Activated CD4-positive, alpha-beta T cell treated with anti-CD3 and anti-CD28 coated beads, Interleukin-2, amount 50 U/mL, for 48 hours (primary cell): ENCODE measurements at places on chromosomes 12 and 14.

GRCh38 chr12:115394496-115395220, 710.7 kb upstream of the TBX3 start:
- DNase-seq = no peak

DNA sequence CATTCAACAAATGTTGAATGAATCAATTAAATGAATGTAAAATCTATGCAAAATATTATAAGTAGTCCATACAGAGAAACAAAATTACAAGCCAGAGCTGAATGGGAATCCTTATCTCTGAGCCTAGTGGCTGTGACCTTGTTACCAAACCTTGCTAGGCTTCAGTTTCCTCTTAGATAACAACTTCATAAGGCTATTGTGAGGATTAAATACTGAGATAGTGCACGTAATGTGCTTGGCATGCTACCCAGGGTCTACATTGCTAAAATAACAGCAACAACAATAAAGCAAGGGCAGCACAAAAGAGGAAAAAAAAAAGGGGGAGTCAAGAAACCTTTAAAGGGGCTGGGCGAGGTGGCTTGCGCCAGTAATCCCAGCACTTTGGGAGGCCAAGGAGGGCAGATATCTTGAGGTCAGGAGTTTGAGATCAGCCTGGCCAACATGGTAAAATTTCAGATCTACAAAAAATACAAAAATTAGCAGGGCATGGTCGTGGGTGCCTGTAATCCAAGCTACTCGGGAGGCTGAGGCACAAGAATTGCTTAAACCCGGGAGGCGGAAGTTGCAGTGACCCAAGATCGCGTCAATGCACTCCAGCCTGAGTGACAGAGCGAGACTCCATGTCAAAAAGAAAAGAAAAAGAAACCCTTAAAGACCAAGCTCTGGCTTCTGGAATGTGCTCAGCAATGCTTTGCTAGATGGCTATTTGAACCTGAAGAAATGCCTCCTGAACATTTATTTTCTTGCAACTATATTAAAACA, 14.1 kb downstream of the STAB2 start:
- no peak for DNase-seq

GRCh38 chr12:30423330-30423729, 272.3 kb downstream of the IPO8 start:
- DNase-seq = no peak

- no peak for DNase-seq
Observed at GRCh38 chr12:13591059-13591458, 390.3 kb downstream of the GRIN2B start.

GRCh38 chr14:20400965-20401593, 12.2 kb downstream of the TEP1 start:
- peak; percentile 18 for DNase-seq

GRCh38 chr12:69471076-69471430, 865 bp downstream of the FRS2 start:
- DNase-seq = no peak

DNA sequence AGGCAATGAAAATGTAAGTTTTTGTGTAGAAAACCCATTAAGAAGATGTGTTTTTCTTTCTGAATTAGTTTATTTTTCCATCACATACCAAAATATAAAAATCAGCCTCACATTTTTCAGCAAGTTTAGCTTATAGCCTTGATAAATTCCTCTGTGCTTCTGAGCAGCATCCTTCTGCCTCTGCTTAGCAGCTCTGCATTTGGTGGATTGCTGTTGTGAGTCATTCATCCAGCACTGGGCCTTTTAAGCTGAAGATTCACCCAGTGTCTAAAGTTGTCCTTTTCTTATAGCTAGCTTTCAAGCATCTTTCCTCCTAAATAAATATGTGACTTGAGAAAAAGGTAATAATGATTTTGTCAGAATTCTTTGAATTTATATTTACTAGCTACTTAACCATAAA, 206.1 kb downstream of the PCNX1 start:
- DNase-seq = no peak

DNA sequence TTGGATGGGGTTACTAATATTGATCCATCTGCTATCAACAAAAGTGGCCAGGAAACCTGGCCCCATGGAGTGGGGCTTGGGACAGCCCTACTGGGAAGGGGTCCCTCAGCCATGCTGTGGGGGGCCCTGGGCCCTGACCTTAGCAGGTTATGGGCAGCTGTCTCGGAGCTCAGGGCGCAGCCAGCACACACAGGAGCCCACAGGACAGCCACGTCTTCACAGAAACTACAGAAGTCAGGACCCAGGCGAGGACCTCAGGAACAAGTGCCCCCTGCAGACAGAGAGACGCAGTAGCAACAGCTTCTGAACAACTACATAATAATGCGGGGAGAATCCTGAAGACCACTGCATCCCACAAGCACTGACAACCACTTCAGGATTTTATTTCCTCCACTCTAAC, 11.9 kb upstream of the FKBP11 start:
- DNase-seq = no peak

GRCh38 chr12:120090206-120090605, 26.3 kb downstream of the RAB35 start:
- no peak for DNase-seq

GRCh38 chr14:52369305-52369801, 55.2 kb downstream of the PTGER2 start:
- DNase-seq = no peak

- no peak for DNase-seq
Observed at GRCh38 chr12:111129149-111129767, 208.9 kb upstream of the MYL2 start.

- DNase-seq = no peak
Observed at GRCh38 chr14:50318031-50318626, 6.0 kb downstream of the DMAC2L start.

- no peak for DNase-seq
Observed at GRCh38 chr14:21093769-21094681, 4.4 kb downstream of the ZNF219 start.

DNA sequence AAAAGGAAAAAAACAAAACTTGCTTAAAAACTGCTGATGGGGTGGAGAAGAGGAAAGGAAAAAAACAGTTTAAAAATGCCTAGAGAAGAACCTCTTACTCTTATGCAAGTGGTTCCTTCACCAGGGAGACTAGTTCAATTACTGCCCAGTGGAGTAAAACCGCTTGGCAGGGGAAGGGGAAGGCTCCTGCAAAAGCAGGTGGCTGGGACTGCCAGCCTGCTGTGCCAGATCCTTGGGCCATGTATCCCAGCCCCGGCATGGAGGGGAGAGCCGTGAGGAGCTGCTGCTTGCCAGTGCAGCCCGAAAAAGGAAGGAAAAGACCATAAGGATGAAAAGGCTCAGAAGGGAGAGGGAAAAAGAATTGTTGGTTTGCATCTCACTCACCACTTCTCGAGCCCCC, 123.0 kb downstream of the FSCB start:
- DNase-seq = no peak

GRCh38 chr14:56199095-56199981, 81.1 kb downstream of the PELI2 start:
- no peak for DNase-seq

DNA sequence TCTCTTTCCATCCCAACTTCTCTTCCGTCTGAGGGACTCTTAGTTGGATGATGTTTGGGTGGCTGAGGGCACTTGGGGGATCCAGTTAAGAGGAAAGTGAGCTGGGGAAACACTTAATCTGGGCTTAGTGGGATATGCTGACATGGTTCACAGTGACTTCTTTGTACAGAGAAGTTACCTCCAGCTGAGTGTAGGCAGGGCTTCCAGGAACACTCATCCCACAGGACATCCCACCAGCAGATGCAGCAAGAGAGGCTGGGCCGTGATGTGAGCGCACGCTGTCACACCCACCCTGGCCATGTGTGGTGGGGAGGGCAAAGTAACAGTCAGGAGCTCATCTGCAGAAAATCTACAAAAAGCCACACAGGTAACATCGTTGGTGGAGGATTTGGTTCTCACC, 832 bp upstream of the CACNA2D4 start:
- no peak for DNase-seq

- no peak for DNase-seq
Observed at GRCh38 chr12:48279101-48279500, 71.6 kb downstream of the ZNF641 start.

- DNase-seq = no peak
Observed at GRCh38 chr14:31441273-31442111, 15.8 kb downstream of the DTD2 start.

GRCh38 chr14:52220924-52221811, 46.3 kb upstream of the PTGDR start:
- no peak for DNase-seq

DNA sequence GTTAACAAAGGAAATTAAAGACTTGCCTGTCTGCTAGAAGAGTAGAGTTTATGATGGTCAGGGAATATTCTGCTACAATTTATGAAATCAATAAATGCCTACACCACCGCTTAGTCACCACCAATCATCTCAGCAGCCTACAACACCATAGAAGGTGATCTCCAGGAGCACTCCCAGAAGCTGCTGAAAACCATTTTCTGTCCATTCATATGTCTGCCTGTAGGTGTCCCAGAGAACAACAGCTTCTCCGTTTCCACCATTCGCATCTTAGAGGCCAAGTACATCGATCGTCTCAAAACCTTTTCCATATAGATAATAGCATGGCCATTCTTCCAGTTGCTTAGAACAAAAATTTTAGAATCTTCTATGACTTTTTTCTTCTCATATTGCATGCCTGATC, 303.4 kb downstream of the KCNC2 start:
- no peak for DNase-seq

DNA sequence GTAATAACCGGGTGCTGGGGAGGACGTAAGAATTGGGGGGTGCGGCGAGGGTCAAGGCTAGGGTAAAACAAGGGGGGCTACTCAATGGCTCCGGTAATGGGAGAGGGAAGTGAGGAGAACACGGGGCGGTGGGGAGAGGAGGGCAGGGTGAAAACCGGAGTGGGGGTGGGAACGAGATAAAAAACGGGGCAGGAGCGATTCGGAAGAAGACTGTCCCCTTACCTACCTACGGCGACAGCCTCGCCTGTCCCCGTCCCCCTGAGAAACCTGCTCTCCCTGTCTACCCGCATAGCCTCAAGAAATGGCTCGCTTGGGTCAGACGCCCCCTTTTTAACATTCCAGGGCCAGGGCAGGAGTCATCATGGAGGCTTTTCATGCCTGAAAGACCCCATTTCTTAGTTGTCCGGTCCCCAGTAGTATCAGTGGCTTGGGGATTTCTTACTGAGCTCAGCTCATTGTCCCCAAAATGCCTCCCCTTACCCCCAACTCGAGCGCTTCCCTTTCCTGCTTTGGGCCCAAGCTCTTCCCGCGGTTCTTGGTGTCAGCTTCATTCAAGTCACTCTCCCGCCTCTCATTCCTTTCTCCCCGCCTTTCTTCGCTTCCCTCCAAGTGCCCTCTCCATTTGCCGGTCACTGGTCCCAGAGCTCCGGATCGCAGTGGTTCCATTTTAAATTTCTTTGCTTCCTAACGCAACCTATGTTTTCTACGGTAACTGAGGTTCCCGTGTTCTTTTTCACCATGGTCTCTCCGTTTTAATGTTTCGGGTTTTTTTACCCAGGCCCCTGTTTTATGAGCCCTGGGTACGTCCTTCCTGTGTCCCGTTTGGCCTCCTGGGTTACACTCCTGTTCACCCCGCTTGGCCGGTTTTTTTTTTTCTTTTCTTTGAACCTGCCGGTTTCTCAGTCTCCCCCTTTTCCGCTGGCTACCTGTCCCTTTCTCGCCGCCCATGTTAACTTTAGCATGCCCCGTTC, 1.2 kb upstream of the WSB2 start:
- peak; percentile 32 for DNase-seq

- DNase-seq = no peak
Observed at GRCh38 chr12:106234449-106234848, 13.4 kb downstream of the CKAP4 start.

- no peak for DNase-seq
Observed at GRCh38 chr12:82723093-82723492, 36.4 kb downstream of the TMTC2 start.

DNA sequence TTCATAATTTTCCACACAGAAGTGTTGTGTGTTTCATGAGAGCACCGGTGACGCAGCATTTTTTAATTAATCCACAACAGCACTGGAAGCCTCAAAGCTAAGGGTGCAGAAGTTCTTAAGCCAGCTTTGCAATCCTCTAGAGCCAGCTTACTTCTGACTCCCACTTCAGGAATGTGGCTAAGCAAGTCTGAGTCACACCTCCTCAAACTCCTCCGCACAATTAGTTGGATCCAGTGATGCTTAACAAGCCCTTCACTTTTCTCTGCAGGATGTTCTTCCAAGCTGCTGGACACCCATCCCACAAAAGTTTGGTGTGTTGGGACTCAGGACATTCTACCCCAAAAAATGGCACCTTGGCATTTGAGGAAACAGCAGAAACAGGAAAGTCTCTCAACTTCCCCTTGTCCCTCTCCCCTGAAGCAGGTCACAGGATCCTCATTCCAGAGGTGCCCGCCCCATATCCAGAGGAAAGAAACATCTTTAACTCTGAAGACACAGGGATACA, 210.0 kb downstream of the PPM1H start:
- DNase-seq = no peak

- no peak for DNase-seq
Observed at GRCh38 chr14:104886690-104887622, 21.9 kb downstream of the CEP170B start.

DNA sequence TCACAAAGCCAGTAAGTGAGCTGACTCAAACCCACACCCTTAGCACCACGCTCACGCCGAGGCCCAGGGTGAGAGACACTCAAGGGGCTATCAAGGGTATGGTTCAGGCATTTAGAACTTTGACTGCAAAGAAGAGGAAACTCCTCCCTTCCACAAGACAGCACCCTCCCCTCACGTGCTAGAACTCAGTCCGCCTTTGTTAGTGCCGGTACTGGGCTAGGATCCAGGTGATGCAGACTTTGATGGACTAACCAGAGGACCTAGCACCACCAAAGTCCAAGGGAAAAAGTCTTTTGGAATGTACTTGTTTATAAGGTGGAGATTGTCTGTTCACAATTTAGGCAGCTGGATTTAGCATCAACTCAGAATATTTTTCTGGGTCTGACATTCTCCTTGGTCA, 33.7 kb downstream of the VWF start:
- no peak for DNase-seq

DNA sequence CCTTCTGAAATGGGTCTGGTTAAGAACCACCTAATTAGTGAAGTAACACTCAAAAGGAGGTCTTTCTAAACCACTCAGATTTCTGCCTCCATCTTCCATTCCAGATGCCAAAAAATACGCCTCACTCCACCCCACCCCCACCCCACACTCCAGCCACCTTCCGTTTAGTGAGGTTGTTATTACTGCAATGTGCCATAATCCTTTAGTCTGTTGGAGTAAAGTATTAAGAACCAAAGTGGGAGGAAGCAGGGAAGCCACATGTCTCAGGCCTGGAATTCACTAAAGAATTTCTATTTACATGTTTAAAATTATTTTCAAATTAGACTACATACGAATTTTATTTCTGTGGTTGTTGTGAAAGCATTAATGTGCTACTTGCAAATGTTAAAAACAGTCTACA, 7.4 kb downstream of the KIF21A start:
- DNase-seq = no peak

GRCh38 chr12:52975820-52976573, 27.1 kb downstream of the KRT18 start:
- no peak for DNase-seq

DNA sequence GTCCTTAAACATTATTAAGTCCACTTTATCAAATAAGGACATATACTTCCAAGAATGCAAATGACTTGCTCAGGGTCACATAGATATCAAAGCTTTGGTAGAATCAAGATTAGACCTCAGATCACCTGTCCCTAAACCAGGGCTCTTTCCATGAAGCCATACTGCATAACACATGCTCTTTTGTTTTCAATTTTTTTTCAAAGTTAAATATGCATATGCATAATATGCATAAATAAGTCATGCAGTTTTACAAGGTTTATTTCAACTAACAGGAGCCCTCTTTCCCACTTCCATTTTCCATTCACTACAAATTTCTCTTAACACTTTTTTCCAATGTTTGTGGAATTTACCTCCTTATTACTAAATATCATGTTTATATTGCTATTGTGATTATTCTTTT, 53.1 kb downstream of the SIX1 start:
- DNase-seq = no peak

- DNase-seq = peak; percentile 37
Observed at GRCh38 chr14:105945896-105946295, 419.5 kb downstream of the TMEM121 start.
